ENCODE measurements at places on chromosomes 1 and 21.

DNA sequence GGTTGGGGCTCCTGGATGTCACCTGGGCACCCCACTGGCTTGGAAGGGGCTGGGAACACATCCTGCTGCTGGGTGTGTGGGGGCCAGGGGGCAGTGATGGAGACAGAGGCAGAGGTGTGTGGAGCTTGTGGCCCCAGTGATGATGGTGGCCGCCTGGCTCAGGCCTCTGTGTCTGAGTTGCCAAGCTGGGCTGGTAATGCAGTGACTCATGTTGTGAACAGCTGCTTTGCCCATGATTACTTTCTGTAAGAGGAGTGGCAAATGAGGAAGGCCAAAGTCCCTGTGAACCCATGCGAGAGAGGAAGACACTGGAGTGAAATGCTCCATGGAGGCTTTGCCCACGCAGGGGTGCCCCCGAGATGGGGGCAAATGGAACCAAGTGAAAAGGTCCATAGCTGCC is 86.8 kb downstream of the KCNJ6 start:
- no peak for DNase-seq
- H3K27ac ChIP-seq = no peak overlapping the region
- H3K27me3 ChIP-seq = no peaks in the 10 kb centered on the region
- H3K36me3 ChIP-seq = no peaks in the 10 kb centered on the region
- H3K4me3 ChIP-seq = no peak overlapping the region

- H3K4me1 ChIP-seq = peaks cover 37% of the 10 kb centered on the region
- no peaks in the 10 kb centered on the region for H3K27me3 ChIP-seq
- no peak overlapping the region for H3K27ac ChIP-seq
- H3K36me3 ChIP-seq = no peaks in the 10 kb centered on the region
- H3K4me3 ChIP-seq = no peak overlapping the region
Observed at GRCh38 chr1:229430761-229431283, 3.1 kb downstream of the ACTA1 start.

DNA sequence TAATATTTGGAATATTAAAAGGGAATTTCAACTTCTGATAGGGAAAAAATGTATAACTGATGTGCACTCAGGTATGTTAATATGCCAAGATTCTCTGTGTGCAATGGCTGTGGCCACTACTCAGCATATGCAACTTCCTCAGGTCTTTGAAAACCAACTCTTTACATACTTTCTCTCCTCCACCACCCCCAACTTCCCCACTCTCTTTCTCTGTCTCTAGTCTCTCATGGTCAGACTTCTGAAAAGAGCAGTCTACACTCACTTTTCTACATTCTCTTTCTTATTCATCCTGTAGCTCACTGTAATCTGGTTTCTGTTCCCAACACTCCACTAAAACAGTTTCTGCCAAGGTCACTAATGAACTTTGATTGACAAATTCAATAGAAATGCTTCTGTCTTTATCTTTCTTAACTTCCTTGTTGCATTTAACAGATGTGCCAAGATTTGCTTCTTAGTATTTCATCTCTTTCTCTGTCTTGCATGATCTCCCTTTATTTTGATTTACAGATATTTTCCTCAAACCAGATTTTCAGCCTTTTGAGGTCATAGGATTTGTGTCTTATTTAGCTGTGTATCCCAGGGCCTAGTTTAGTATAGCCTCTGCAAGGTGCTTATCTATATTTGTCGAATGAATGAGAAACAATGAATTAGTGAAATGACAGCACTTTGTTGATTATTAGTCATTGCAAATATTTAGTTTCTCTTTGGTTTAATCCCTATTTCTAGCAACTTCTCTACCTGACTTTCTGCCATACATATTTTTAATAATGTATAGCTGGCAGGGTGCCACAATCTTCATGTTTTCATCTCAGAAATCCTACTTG is 168.9 kb downstream of the LMO4 start:
- H3K4me3 ChIP-seq = no peak overlapping the region
- H3K36me3 ChIP-seq = no peaks in the 10 kb centered on the region
- no peak for DNase-seq

DNA sequence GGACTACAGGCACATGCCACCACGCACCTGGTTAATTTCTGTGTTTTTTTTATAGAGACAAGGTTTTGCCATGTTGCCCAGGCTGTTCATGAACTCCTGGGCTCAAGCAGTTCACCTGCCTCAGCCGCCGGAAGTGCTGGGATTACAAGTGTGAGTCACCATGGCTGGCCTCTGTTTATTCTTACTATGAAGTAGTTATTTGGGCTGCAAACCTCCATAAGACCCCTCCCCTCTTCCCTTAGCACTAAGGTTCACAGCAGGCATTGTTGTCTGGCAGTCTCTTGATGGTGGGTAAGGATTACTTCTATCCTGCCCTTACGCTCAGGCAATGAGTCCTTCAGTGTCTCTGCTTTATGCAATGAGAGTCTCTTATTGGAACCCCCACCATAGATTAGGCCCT is 51.8 kb downstream of the ANGPTL1 start:
- H3K36me3 ChIP-seq = no peaks in the 10 kb centered on the region
- H3K27ac ChIP-seq = no peak overlapping the region
- no peak for DNase-seq
- H3K27me3 ChIP-seq = no peaks in the 10 kb centered on the region
- no peaks in the 10 kb centered on the region for H3K4me1 ChIP-seq
- H3K4me3 ChIP-seq = no peak overlapping the region

- H3K4me1 ChIP-seq = no peaks in the 10 kb centered on the region
- no peaks in the 10 kb centered on the region for H3K27me3 ChIP-seq
- H3K4me3 ChIP-seq = peak overlapping the region; percentile 36
- no peak for DNase-seq
- H3K27ac ChIP-seq = peak overlapping the region; percentile 51
- no peaks in the 10 kb centered on the region for H3K36me3 ChIP-seq
Observed at GRCh38 chr1:85992791-85993190, 163.8 kb downstream of the COL24A1 start.

DNA sequence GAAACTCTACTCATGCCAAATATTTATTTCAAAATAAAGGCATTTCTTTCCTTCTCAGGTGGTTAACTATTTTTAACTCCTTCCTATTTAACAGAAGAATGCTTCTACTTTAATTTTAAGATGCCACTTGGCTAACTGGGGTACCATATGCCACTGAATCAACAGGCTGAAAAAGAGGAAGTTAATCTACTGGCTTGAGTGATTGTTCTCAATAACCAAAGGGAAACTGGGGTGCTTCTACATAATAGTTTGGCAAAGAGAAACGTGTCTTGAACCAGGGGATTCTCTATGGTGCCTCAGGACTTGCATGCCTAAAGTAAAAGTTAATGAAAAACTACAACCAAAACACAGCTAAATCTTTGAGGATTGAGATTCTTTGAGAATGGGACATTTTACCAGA is 142.6 kb downstream of the DENND1B start:
- no peak overlapping the region for H3K27ac ChIP-seq
- H3K4me1 ChIP-seq = no peaks in the 10 kb centered on the region
- H3K36me3 ChIP-seq = peaks cover 11% of the 10 kb centered on the region
- DNase-seq = no peak
- no peaks in the 10 kb centered on the region for H3K27me3 ChIP-seq

GRCh38 chr1:53074313-53075154 is 12.5 kb downstream of the PODN start:
- no peaks in the 10 kb centered on the region for H3K27me3 ChIP-seq
- no peak overlapping the region for H3K4me3 ChIP-seq
- H3K4me1 ChIP-seq = no peaks in the 10 kb centered on the region
- H3K27ac ChIP-seq = no peak overlapping the region
- peaks cover 26% of the 10 kb centered on the region for H3K36me3 ChIP-seq

- no peak for DNase-seq
- H3K4me1 ChIP-seq = no peaks in the 10 kb centered on the region
- H3K27me3 ChIP-seq = no peaks in the 10 kb centered on the region
- no peaks in the 10 kb centered on the region for H3K36me3 ChIP-seq
- H3K4me3 ChIP-seq = no peak overlapping the region
- no peak overlapping the region for H3K27ac ChIP-seq
Observed at GRCh38 chr1:227808566-227808965, 6.9 kb upstream of the PRSS38 start.

GRCh38 chr1:108117945-108118902 is 81.9 kb downstream of the SLC25A24 start:
- H3K4me3 ChIP-seq = no peak overlapping the region
- no peak overlapping the region for H3K27ac ChIP-seq
- H3K36me3 ChIP-seq = no peaks in the 10 kb centered on the region
- DNase-seq = no peak
- no peaks in the 10 kb centered on the region for H3K27me3 ChIP-seq

DNA sequence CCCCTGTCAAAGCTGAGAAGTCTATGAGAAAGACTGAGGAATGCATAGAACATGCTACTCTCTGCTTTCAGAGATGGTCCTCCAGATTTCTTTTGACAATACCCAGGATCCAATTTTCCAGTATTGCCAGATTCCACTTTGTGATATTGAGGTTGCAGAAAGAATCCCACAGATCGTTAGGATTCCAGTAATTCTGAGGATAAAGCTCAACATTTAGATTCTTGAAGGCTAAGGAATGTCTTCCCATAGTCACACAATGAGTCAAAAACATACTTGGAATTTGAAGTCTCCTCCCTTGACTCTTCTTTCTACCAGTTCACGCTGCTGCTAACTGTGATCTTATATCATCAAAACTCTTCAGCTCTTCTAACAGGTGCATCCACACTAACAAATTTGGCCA is 57.1 kb downstream of the TNFSF18 start:
- H3K36me3 ChIP-seq = no peaks in the 10 kb centered on the region
- H3K27me3 ChIP-seq = no peaks in the 10 kb centered on the region
- no peaks in the 10 kb centered on the region for H3K4me1 ChIP-seq
- DNase-seq = no peak
- H3K27ac ChIP-seq = no peak overlapping the region

- H3K36me3 ChIP-seq = no peaks in the 10 kb centered on the region
- H3K4me1 ChIP-seq = no peaks in the 10 kb centered on the region
- H3K27ac ChIP-seq = no peak overlapping the region
- no peak overlapping the region for H3K4me3 ChIP-seq
Observed at GRCh38 chr1:209929751-209930150, 8.3 kb upstream of the SYT14 start.

GRCh38 chr1:153231785-153232184 is 14.4 kb downstream of the PRR9 start:
- H3K27ac ChIP-seq = no peak overlapping the region
- H3K36me3 ChIP-seq = no peaks in the 10 kb centered on the region
- H3K4me1 ChIP-seq = no peaks in the 10 kb centered on the region
- DNase-seq = peak; percentile 45

DNA sequence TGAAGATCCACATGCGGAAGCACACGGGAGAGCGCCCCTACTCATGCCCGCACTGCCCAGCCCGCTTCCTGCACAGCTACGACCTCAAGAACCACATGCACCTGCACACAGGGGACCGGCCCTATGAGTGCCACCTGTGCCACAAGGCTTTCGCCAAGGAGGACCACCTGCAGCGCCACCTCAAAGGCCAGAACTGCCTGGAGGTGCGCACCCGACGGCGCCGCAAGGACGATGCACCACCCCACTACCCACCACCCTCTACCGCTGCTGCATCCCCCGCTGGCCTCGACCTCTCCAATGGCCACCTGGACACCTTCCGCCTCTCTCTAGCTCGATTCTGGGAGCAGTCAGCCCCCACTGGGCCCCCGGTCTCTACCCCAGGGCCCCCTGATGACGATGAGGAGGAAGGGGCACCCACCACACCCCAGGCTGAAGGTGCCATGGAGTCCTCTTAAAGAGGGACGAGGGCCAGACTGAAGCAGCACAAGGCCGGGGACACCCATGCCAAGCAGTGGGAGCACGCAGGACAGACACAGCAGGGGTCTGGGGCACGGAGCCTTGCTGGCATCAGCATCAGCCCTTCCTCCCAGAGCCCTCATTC is 13.7 kb downstream of the ZBTB7B start:
- H3K27ac ChIP-seq = peak overlapping the region; percentile 83
- no peaks in the 10 kb centered on the region for H3K27me3 ChIP-seq
- H3K4me3 ChIP-seq = no peak overlapping the region

DNA sequence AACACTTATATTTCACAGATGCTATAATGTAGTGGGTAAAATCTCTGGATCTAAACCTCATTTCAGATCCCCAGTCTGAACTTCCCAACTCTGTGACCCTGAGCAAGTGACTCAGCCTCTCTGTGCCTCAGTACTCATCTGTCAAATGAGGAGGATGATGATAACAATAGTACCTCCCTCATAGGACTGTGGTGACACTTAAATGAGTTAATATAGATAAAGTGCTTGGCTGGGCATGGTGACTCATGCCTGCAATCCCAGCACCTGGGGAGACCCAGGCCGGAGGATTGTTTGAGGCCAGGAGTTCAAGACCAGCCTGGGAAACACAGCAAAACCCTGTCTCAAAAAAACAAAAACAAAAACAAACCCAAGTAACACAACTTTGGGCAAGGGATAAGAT is 4.7 kb upstream of the ECE1 start:
- H3K4me1 ChIP-seq = peaks cover 95% of the 10 kb centered on the region
- H3K27me3 ChIP-seq = no peaks in the 10 kb centered on the region
- H3K36me3 ChIP-seq = no peaks in the 10 kb centered on the region
- peak overlapping the region; percentile 42 for H3K27ac ChIP-seq
- no peak for DNase-seq

DNA sequence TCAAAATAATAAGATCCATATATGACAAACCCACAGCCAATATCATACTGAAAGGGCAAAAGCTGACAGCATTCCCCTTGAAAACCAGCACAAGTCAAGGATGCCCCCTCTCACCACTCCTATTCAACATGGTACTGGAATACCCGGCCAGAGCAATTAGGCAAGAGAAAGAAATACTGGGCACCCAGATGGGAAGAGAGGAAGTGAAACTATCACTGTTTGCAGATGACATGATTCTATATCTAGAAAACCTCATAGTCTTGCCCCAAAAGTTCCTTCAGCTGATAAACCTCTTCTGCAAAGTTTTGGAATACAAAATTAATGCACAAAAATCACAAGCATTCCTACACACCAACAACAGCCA is 442.7 kb downstream of the PTBP2 start:
- H3K4me3 ChIP-seq = no peak overlapping the region
- no peaks in the 10 kb centered on the region for H3K36me3 ChIP-seq
- DNase-seq = no peak
- H3K27me3 ChIP-seq = no peaks in the 10 kb centered on the region
- H3K27ac ChIP-seq = no peak overlapping the region
- H3K4me1 ChIP-seq = no peaks in the 10 kb centered on the region

DNA sequence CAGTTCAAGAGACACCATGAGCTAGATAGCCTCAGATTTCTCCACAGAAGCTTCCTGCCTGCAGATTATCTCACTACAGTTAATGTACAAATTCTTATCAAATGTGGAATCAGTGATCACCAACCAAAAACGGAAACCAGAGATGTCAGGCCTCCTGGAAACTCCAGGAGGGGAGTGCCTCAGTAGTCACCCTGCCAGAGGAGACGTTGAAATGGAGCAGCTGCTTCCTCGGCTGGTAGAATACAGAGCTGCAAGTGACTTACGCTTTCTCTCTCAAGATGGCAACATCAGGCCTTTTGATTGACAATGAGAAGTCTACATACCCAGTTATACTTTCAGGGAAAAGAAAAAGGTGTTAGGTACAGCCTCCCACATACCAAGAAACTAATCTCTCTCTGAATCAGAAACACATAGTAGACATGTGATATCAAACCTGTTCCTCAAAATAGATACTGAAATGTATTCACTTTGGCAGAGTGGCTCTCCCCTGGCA is 52.2 kb downstream of the ACP6 start:
- H3K27ac ChIP-seq = no peak overlapping the region
- H3K4me1 ChIP-seq = no peaks in the 10 kb centered on the region
- H3K36me3 ChIP-seq = peaks cover 86% of the 10 kb centered on the region
- no peaks in the 10 kb centered on the region for H3K27me3 ChIP-seq

Measured in tibial artery (tissue), 4 donors.